ENCODE measurements at places on chromosomes 11 and 22.

- DNase-seq, result peak; percentile 96
Observed at GRCh38 chr11:119205574-119206510, at the start of gene CBL. Gene CBL, plus strand, starts transcription at chr11:119206339. Its CDS starts 79 bp downstream, at chr11:119206418.

GRCh38 chr11:12044799-12045198, 36.4 kb upstream of the DKK3 start:
- no peak for DNase-seq

DNA sequence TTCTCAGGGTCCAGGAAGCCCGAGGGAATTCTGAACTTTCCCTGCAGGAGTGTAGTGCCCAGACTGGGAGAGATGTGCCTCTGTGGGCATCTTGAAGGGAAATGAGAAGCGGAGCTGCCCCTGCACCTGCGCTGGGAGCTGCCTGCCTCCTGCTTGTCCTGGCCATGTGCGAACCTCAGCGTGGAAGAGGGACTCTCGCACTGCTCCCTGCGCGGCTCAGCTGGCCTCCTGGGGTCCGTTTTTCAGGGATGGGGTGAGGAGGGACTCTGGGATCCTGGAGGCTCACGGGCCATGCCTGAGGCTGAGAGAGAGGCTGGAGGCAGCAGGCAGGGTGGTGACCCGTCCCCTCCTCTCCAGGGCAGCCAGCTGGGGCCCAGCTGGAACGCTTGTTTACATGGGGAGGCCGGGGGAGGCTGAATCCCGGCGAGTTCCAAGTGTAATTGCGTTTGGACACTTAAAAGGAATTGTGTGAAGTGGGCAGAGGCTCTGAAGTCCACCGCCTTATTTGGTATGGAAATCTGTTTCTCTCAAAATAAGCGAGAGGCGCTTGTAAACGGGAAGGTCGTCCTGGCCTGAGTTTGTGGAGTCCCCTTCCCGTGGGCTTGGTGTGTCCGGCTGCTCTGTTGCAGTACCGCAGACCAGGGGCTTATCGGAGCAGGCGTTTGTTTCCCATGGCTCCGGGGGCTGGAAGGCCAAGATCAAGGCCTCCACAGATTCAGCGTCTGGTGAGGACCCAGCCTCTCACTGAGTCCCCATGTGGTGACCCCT, 1.2 kb upstream of the MRGPRF start:
- DNase-seq, result no peak

DNA sequence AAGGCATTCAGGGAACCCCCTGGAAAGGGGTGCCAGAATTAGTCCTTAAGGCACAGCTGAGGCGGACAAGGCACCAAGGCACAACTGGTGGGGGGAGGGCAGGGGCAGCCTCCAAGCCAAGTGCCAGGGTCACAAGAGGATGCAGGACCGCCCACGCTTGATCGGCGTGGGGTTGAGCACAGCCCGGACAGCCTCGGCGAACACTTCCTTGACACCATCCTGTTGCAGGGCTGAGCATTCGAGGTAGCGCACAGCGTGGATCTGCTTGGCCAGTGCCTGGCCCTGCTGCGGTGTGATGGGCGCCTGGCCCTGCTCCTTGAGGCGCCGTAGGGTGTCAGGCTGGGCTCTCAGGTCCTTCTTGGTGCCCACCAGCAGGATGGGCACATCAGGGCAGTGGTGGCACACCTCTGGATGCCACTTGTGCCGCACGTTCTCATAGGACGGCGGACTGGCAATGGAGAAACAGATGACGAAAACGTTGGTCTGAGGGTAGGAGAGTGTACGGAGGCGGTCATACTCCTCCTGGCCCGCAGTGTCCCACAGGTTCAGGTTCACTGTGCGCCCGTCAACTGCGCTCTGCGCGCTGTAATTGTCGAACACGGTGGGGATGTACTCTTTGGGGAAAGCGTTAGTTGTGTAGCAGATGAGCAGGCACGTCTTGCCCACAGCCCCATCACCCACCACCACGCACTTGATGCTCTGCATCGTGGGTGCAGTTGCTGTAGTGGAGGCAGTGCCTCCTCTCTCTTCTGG, 13.1 kb downstream of the RHOG start:
- DNase-seq, result no peak

DNA sequence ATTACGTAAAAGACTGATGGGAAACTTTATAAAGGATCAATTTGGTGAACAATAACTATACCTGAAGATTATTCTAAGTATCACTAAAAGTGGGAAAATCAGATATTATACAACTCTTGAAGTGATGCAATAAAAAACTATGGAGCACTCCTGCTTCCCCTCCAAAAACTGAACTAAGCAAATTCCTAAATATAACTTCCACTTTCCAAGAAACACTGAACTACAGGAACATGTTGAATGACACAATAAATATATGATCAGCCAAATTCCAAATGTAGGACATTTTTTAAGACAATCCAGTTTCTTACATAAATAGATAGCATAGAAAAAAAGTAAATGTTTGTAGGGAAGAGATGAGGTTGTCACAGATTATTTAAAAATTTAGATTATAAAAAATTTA, 102.1 kb upstream of the APOA1 start:
- DNase-seq, result no peak

GRCh38 chr11:16924462-16924825, 89.8 kb downstream of the PLEKHA7 start:
- no peak for DNase-seq

DNA sequence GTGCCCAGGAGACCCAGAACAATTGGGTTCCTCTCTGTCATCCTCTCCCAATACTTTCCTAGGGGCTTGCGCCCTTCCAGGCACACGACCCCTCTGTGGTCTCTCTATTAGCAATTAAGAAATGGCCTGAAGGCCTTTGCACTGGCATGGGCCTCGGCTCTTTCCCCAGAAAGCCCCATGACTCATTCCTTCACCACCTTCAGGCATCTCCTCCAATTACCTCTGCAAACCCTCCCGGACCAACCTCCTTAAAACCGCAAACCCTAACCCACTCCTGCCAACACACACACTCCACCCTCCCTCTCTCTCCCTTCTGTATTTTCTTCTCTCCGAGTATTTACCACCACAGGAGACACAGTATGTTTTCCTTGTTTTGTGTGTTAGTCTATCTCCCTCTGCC, 36.7 kb downstream of the LARGE1 start:
- no peak for DNase-seq

GRCh38 chr22:30385942-30386341, 1.3 kb downstream of the RNF215 start:
- DNase-seq, result no peak

DNA sequence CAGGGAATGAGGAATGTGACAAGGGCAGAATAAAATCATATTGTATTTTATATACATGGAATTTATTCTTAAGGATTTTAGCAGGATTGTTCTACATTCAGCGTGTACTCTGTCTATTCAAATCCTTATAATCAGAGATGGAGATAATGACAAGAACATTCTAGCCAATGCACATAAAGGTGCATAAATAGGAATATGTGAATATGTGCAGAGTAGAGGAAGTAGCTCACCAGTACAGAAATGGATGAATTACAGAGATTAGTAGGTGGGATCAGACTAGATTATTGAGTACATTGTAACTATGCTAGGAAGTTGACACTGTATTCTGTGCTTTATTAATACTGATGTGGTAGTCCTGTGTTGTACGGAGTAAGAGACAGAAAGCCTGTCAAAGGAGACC, 1308.8 kb downstream of the FAM181B start:
- DNase-seq, result no peak

- no peak for DNase-seq
Observed at GRCh38 chr11:114304065-114304464, 7.9 kb downstream of the NNMT start.

- DNase-seq, result no peak
Observed at GRCh38 chr22:43891360-43892182, at the start of gene PNPLA5. Gene PNPLA5, minus strand, starts transcription at chr22:43892013. Its CDS starts 133 bp downstream, at chr22:43891880.

- no peak for DNase-seq
Observed at GRCh38 chr11:37557990-37558389, 960.0 kb upstream of the RAG2 start.

DNA sequence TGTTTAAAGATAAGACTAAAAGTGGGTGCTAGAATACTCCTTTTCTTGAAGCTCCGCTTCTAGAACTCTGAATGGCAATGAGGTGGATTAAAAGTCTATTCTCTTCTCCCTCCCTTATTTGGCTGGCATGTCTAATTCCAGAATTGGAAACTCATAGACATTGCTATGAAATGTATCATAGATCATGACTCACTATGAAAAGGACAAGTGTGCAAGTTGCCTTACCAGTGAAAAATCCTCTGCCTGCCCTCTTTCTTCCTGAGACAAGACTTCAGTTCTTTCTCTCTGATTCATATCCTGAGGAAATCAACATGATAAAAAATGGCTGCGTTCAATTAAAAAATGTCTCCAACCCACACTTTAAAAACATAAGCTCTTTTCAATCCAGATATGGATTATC, 73.2 kb upstream of the BLID start:
- DNase-seq, result no peak
